ENCODE measurements at places on chromosomes 7 and 10.

- no peak for DNase-seq
Observed at GRCh38 chr10:34710391-34710751, 104.7 kb downstream of the PARD3 start.

DNA sequence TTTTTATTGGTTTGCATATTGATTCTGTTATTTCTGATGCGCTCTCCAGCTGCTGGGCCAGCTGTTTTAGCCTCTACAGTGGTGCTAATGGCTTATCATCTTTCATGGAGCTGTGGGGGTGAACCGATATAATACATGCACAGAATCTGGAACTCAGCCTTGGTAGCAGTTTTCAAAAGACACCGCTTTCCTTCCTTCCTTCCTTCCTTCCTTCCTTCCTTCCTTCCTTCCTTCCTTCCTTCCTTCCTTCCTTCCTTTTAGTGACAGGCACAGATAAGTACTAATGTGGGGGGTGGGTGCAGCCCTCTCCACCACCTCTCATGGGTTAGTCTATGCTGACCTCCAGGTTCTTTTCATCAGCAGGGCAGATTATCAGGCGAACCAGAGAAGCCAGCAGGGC, 31.9 kb upstream of the C10orf53 start:
- DNase-seq = no peak

DNA sequence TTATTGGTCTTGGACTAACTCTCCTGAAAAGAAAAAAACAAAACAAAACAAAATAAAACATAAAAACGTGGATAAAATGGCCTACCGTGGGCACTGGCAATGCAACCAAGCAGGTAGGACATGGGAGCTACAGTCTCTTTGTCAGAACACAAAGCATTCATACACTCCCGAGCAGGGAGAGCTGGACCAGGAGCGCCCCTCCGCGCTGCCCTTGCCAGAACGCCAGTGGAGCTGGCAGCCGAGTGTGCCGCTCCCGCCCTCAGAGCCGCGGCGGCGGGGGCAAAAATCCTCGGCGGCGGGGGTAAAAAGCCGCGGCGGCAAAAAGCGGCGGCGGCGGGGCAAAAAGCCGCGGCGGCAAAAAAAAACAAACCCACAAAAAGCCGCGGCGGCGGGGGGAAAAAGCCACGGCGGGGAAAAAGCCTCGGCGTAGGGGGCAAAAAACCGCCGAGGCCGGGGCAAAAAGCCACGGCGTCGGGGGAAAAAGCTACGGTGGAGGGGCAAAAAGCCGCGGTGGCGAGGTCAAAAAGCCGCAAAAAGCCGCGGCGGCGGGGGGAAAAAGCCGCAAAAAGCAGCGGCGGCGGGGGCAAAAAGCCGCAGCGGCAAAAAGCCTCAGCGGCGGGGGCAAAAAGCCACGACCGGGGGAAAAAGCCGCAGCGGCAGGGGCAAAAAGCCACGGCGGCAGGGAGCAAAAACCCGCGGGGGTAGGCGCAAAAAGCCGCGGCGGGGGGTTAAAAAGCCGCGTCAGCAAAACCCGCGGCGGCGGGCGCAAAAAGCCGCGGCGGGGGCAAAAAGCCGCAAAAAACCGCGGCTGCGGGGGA, 418.1 kb downstream of the ZNF716 start:
- no peak for DNase-seq

- DNase-seq = no peak
Observed at GRCh38 chr10:58651040-58651439, 138.4 kb downstream of the BICC1 start.

GRCh38 chr7:368651-369475, 78.9 kb downstream of the FOXL3 start:
- DNase-seq = no peak

GRCh38 chr10:121076776-121077715, 225.9 kb downstream of the WDR11 start:
- no peak for DNase-seq

GRCh38 chr7:1725766-1726630, 55.9 kb downstream of the ELFN1 start:
- DNase-seq = no peak

GRCh38 chr10:4013651-4014121, 228.7 kb upstream of the KLF6 start:
- DNase-seq = peak; percentile 45

- peak; percentile 4 for DNase-seq
Observed at GRCh38 chr7:27689591-27690164, 27.0 kb upstream of the HIBADH start.

DNA sequence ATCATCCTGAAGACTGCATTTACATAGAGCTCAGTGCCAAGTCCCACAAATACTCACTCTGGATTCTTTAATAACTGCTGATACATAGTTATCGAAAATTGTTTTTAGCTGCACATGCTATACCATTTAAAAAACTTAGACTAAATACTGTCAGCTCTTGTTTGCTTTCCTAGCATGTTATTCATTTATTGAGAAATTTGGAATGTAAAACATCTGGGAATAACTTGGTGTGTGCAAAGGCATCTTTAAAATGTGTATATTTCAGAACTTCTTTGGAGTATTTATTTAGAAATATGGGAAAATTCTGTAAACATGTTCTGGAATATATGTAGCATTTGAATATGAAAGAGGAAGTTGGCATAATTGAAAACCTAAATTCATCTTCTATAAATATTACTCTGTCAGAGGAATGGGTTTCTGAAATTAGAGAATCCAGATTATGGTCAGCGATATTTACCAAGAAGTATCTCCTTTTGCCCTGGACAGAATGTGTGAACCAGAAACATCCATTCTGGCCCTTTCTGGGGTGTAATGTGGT, 119.7 kb downstream of the ARID5B start:
- no peak for DNase-seq

DNA sequence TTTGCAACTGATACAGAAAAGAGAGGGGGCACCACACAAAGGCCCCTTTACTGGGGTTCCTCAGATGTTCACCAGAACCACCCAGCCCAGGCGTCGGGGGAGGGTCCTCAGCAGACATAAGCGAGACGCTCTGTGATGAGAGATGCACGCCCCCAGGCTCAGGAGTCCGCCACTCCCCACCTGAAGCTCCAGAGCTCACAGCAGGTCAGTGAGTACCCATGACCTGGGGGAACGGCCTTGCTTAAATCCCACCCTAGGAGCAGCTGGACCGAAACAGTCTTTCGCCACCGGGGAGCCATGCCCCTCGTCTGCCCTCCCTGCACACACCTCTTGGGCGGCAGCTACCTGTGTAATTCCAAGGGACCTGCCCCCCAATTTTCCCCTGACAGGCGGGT, 2.8 kb downstream of the CRYGN start:
- DNase-seq = no peak

- DNase-seq = no peak
Observed at GRCh38 chr10:102289840-102290239, 44.5 kb downstream of the GBF1 start.

DNA sequence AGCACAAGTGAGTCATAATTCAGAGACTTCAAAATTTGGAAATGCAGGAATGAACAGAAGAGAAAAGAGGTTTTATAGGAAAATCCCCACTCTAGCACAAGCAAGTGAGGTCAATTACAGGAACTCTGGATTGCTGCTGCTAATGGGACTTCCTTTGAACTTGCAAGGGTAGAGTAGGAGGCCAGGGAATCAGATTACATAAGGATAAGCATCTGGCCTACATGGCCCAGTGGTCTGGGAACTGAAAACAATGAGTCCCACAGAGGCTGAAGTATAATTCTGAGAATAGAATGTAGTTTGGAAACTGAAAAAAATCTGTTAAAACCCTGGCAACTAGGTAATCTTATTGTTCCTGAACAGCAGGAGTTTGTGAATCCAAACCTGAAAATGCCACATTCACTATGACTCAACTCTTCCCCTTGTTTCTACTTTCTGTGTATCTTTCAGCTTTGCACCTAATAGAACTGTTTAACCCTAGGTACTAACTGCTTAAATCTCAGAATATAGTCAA, 66.5 kb downstream of the CTNNA3 start:
- DNase-seq = no peak

DNA sequence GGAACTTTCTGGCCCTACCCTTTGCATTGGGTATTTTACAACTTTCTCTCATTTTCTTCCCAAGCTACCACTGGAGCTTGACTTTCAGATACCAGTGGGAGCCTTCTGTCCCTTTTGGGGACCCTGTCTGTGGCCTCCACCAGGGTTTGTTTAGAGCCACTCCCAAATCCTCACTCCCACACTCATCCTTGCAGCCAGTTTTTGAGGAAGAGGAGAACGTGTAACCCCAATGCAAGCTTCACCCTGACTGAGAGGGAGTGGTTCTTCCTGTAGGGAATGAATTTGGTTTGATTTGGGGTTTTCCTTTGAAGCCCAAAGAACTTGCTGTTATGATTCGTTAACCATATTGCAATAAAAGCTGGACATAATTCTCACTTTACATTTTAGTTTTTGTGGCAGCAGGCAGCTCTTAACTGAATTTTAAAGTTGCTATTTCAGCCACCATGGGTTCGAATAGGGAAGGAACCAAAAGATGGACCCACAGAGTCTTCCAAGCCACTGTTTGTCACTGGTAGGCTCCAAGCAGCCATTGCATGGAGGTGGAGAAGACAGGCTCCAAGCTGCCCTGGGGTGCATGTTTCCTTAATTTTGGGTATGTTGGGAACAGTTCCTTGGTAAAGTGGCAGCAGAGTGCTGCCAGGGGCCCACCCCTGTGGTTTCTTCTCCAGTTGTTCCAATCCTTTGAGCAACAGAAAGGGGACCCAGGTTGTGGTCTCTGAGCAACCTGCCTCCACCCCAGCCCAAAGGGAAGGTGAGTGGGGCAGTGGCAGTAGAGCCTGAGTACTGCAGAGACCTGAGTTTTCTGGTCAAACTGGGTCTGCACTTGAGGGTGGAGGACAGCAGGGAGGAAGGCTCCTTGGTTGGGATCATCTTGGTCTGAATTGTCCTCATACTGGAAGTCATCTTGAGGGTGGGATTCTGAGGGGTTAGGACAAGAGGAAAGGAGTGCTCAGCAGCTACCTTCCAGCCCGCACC, 5.1 kb downstream of the EVX1 start:
- DNase-seq = no peak

GRCh38 chr10:79422178-79422892, 23.1 kb downstream of the ZCCHC24 start:
- no peak for DNase-seq

GRCh38 chr7:18541181-18541870, 45.8 kb downstream of the HDAC9 start:
- DNase-seq = no peak

DNA sequence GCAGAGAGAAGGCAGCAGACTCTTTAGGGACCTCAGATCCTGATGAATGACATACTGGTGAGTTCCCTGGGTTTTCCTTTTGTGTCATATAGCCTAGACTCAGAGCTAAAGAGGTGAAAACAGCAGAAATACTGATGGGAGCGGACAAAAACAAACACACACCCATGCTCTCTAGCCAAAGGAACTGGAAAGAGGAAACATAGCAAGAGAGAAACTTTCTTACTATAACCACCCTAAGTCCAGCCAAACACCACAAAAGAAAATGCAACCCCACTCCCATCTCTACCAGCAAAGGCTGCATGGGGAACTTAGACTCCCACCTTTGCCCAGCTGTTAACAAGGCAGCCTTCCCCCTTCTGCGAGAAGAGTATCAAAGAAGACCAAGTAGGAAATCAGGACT, 16.3 kb downstream of the GSAP start:
- no peak for DNase-seq

- no peak for DNase-seq
Observed at GRCh38 chr10:88232983-88233543, 350.1 kb downstream of the RNLS start.

GRCh38 chr10:274866-275265, 139.6 kb downstream of the ZMYND11 start:
- no peak for DNase-seq

GRCh38 chr10:114026189-114027040, 17.3 kb upstream of the ADRB1 start:
- no peak for DNase-seq

- DNase-seq = no peak
Observed at GRCh38 chr7:41445946-41446345, 256.9 kb downstream of the INHBA start.

- no peak for DNase-seq
Observed at GRCh38 chr7:5769571-5769970, 11.9 kb downstream of the RNF216 start.

DNA sequence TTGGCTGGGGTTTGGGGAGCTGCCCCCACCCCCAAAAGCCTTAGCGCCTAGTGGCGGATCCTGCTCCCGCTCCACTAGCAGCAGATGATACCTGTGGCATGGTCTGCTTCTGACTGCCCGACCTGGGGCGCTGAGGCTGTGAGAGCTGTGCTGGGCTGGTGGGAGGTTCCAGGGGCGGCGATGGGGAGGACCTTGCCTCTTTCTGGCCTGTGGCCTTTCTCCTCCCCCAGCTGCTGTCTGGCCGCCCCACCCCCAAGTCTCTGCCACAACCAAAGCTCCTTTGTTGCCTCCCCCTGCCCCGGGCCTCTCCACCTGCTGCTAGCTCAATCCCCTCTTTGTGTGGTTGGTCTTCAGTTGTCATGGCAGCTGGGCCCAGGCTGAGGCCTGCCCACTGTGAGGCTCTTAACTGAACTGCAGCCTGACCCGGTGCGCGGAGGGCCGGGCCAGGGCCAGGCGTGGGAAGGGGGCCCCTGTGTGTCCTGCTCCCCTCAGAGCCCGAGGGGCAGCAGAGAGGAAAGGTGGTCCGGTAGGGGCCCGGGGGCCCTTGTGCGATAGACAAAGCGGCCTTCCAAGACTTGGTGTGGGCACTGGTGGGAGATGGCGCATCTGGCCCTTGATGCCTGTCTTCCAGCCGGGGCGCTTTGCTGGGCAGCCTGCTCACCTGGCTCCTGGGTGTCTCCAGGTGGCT, 4.7 kb downstream of the ZNF775 start:
- DNase-seq = no peak

GRCh38 chr10:51090190-51090589, 15.9 kb downstream of the PRKG1 start:
- DNase-seq = no peak

GRCh38 chr10:99711129-99711719, 20.7 kb downstream of the COX15 start:
- peak; percentile 26 for DNase-seq

DNA sequence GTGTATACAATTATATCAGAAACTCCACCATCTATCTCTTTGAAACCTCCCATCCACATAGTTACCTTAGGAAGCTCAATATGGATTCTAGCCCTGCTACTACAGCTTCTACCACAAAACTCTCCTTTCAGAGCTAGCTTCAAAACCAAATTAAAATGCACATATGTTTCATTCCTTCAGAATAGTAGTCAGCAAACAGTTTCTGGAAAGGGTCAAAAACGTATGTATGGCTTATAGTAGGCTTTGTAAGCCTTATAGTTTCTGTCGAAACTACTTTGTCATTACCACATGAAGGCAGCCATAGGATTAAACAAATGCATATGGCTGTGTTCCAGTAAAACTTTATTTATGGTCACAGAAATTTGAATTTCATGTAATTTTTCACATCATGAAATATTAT, 155.6 kb upstream of the LAMB4 start:
- DNase-seq = no peak

- no peak for DNase-seq
Observed at GRCh38 chr10:115665549-115665948, 572.4 kb downstream of the ATRNL1 start.

GRCh38 chr10:819326-819725, 112.2 kb downstream of the LARP4B start:
- no peak for DNase-seq

- DNase-seq = no peak
Observed at GRCh38 chr10:49652421-49653272, 26.8 kb upstream of the C10orf53 start.

GRCh38 chr10:61465901-61466632, 12.9 kb upstream of the TMEM26 start:
- DNase-seq = no peak
